Caco-2 (cell line): ENCODE measurements at places on chromosomes 4 and X. TPM values are rescaled to one million over a fixed set of nuclear protein-coding genes. Genes with fewer than 3 reads are reported as not detected.
A peak's percentile ranks its signal among the peaks of the same experiment; 100 is the strongest.

Gene TEC
- total RNA-seq, result 2.0 and 2.2 TPM in 2 replicates

GRCh38 chrX:134460862-134461220 lies 876 bp downstream of the HPRT1 start:
- no peak for DNase-seq
- H3K36me3 ChIP-seq, result no peaks in the 10 kb centered on the region
- H3K27ac ChIP-seq, result peak overlapping the region; percentile 81
- H3K27me3 ChIP-seq, result no peaks in the 10 kb centered on the region

DNA sequence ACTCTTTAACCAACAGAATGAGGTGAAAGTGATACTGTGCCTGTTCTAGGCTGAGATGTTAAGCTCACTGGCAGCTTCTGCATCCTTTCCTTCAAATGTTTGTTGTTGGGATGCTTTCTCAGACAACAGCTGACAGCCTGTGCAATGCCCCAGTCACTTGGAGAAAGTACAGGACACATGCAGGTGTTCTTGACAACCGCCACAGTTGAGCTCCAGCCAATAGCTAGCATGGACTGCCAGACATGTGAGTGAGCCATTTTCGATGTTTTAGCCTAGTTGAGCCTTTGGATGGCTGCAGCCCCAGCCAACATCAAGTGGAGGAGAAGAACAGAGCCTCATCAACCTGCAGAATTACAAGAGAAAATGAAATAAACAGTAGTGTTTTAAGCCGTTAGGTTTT lies 94.1 kb upstream of the PPP3CA start:
- DNase-seq, result no peak
- no peak overlapping the region for H3K4me3 ChIP-seq
- no peaks in the 10 kb centered on the region for H3K4me1 ChIP-seq
- H3K36me3 ChIP-seq, result no peaks in the 10 kb centered on the region
- H3K27me3 ChIP-seq, result no peaks in the 10 kb centered on the region

Gene PCDH11X
- 0.07 TPM in 1 of 2 replicates, not detected in the other for total RNA-seq
